ENCODE measurements at places on chromosomes 13 and 19. TPM values are rescaled to one million over a fixed set of nuclear protein-coding genes. Genes with fewer than 3 reads are reported as not detected.

Gene ZNF552
- 13.1 TPM for total RNA-seq

Gene RDH8
- not detected for total RNA-seq

DNA sequence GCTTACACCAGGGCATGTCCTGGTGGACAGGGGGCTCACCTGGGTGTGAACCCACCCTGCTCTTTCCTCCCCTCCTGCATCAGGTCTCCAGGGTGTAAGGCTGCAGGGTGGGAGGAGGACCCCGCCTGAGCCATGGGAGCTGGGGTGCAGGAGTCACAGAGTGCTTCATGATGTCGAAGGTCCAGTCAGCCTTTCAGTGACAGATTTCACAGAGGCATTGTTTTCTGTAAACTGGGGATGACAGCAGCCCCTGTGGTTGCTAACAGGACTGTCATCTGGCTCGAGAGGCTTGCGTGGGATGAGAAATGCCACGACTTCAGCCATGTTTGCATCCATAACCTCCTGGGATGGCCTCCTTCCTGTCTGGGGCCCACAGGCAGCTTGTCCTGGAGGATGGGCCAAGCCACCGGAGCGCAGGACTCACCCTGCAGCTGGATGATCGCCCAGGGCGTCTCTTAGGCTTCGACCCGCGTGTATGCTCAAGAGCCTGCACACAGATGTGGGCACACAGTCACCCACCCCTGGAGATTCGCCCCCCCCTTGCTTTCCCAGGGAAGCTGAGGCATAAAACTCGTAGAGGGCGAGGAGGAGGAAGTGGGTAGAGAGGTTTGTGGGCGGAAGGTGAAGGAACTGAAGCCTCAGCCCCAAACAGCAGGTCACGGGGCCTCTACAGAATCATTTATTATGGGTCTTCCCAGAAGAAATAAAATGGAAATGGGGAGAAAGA, 4.9 kb downstream of the NANOS3 start:
- DNase-seq: no peak
- H3K27me3 ChIP-seq: peaks cover 21% of the 10 kb centered on the region
- H3K27ac ChIP-seq: peak overlapping the region; percentile 82
- H3K36me3 ChIP-seq: no peaks in the 10 kb centered on the region

DNA sequence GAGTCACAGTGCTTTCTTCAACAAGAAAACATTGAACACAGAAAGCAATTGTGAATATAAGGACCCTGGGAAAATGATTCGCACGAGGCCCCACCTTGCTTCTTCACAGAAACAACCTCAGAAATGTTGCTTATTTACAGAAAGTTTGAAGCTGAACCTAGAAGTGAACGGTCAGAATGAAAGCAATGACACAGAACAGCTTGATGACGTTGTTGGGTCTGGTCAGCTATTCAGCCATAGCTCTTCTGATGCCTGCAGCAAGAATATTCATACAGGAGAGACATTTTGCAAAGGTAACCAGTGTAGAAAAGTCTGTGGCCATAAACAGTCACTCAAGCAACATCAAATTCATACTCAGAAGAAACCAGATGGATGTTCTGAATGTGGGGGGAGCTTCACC, 15.7 kb downstream of the ZNF175 start:
- peaks cover 68% of the 10 kb centered on the region for H3K36me3 ChIP-seq
- no peaks in the 10 kb centered on the region for H3K4me1 ChIP-seq
- no peak overlapping the region for H3K27ac ChIP-seq
- peaks cover 4% of the 10 kb centered on the region for H3K27me3 ChIP-seq
- no peak for DNase-seq
- H3K4me3 ChIP-seq: no peak overlapping the region

Gene CYP4F2
- 1.2 TPM for total RNA-seq

DNA sequence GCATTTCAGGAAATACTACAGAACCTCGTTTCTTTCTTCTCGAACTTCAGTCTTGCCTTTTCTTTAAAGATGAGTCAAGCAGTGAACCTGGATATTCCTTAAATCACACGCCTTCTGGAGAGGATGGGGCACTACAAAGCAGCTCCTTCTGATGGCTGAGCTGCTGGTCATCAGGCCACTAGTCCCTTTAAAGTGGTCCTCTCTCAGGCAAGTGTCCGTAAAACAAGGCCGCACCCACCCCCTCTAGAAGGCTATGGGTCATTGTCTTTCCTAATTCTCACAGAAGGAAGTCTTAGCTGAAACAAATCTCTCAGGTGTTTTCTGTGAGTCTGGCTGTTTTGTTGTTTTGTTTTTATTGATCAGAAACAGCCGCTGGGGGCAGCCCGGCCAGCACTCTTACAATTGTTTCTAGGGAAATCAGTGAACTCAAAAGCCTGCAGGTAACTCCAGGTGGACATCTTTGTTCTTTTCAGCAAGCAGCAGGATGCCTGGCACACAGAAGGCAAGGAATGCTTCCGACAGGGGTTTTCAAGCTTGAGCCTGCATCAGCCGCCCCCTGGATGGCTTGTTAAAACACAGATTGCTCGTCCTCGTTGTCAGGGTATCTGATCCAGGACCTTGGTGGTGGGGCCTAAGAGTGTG, 45.4 kb downstream of the MBNL2 start:
- peak overlapping the region; percentile 33 for H3K4me3 ChIP-seq
- peak overlapping the region; percentile 94 for H3K27ac ChIP-seq
- no peaks in the 10 kb centered on the region for H3K27me3 ChIP-seq

DNA sequence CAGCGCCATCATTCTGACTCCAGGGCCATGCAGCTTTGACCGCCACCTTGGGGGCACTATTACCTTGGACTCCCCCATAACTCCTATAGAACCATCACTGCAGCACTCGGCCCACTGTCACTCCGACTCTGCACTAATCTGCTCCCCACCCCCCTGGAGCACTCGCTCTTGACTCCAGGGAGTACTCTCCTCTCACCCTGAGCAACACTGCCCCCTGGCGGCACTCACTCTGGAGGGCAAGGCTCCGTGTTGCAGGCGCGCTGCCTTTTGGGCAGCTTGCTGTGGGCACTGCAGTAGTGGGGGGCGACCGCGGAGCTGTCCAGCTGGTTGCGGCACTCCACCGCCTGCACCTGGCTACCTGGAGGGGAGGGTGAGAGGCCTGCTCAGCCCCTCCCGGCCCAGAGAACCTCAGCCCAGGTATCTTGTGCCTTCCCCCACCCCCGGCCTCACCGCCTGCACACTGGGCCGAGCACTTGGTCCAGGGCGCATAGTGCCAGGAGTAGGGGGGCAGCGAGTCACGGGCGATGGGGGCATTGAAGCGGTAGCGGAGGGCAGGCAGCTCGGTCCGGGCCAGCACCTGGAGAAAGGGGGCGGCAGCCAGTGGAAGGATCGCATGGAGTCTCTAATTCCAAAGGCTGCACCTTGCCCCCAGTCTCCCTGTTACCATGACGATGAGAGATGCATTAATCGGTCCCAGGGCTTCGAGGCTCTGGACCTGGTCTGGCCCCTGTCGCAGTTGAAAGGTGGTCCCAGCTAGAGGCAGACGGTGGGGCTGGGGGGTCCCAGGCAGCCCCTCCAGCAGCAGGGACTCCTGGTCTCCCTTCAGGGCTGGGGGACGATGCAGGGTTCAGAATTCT, 8.9 kb upstream of the MYO1F start:
- H3K4me1 ChIP-seq: peaks cover 4% of the 10 kb centered on the region
- H3K4me3 ChIP-seq: no peak overlapping the region
- DNase-seq: peak; percentile 99
- H3K36me3 ChIP-seq: no peaks in the 10 kb centered on the region
- peaks cover 29% of the 10 kb centered on the region for H3K27me3 ChIP-seq

- no peaks in the 10 kb centered on the region for H3K36me3 ChIP-seq
- no peaks in the 10 kb centered on the region for H3K27me3 ChIP-seq
- DNase-seq: no peak
- H3K4me3 ChIP-seq: no peak overlapping the region
- H3K4me1 ChIP-seq: peaks cover 9% of the 10 kb centered on the region
Observed at GRCh38 chr13:60242043-60242595, 78.4 kb upstream of the DIAPH3 start.

Gene KLF5
- total RNA-seq: 2.4 TPM

Gene PSG2
- total RNA-seq: not detected

GRCh38 chr13:48680756-48681392, 27.1 kb downstream of the CYSLTR2 start:
- H3K4me1 ChIP-seq: peaks cover 8% of the 10 kb centered on the region
- peaks cover 12% of the 10 kb centered on the region for H3K27me3 ChIP-seq
- no peak for DNase-seq
- no peak overlapping the region for H3K4me3 ChIP-seq
- H3K27ac ChIP-seq: no peak overlapping the region
- 0 out of 2 replicates have a peak, but pooled peaks cover 2% of the 10 kb centered on the region for H3K36me3 ChIP-seq

DNA sequence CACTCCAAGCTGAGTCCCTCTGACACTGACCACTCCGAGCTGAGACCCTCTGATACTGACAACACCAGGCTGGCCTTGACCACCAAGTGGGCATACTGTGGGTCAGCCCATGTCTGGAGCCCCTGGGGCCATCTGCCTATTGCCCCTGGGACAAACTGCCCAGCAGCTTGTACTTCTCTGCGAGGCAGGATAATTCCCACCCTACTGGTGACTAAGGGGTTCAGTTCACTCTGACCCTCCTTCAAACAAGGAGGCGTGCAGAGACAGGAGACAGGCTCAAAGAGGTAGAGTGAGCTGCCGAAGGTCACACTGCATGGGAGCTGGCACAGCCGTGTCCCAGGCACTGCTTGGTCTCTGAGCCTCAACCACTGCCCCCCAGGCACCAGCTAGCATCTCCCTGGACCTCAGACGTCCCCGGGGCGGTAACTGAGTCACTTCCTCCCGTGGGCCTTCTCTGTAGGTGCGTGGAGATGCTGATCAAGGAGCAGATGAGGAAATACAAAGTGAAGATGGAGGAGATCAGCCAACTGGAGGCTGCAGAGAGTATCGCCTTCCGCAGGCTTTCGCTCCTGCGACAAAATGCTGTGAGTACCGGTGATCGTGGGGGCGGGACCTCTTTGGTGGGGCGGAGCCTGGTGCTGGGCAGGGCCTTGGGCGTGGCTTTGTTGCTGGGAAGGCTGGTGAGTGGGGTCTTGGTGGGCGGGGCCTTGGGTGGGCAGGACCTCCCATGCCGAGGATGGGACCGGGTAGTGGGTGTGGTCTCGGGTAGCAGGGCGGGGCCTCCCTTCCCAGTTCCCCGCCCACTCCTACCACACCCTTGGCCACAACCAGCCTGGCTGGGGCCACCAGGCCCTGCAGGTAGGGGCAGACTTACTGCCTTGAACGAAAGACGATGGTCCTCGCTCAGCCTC, 5.8 kb upstream of the USE1 start:
- peak overlapping the region; percentile 40 for H3K4me3 ChIP-seq
- H3K4me1 ChIP-seq: peaks cover 13% of the 10 kb centered on the region
- DNase-seq: peak; percentile 100
- peaks cover 17% of the 10 kb centered on the region for H3K36me3 ChIP-seq
- H3K27ac ChIP-seq: peak overlapping the region; percentile 95

Gene PRRG2
- 5.9 TPM for total RNA-seq

DNA sequence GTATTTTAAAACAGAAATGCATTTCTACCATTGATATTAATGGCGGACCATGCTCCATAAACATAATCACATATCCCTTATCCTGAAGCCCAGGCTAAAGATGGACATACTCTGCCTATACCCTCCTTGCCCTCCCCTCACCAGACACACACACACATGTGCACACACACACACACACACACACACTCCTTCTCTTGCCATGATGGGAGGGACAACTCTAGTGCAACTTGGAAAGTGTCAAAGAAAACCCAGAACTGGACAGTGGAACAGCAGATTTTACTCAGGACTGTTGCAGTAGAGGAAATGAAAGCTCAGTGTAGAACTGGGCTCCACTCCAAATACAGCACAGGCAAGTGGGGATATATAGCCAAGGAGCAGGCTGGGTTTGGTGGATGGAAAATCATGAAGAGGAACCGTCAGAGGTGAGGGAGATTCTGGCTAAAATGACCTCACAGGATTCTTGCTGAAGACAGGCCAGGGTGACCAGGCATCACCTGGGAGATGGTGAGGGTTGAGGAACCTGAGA, 40.8 kb downstream of the TNFRSF19 start:
- H3K36me3 ChIP-seq: no peaks in the 10 kb centered on the region
- DNase-seq: no peak
- no peak overlapping the region for H3K4me3 ChIP-seq
- H3K27ac ChIP-seq: no peak overlapping the region
- peaks cover 34% of the 10 kb centered on the region for H3K4me1 ChIP-seq

DNA sequence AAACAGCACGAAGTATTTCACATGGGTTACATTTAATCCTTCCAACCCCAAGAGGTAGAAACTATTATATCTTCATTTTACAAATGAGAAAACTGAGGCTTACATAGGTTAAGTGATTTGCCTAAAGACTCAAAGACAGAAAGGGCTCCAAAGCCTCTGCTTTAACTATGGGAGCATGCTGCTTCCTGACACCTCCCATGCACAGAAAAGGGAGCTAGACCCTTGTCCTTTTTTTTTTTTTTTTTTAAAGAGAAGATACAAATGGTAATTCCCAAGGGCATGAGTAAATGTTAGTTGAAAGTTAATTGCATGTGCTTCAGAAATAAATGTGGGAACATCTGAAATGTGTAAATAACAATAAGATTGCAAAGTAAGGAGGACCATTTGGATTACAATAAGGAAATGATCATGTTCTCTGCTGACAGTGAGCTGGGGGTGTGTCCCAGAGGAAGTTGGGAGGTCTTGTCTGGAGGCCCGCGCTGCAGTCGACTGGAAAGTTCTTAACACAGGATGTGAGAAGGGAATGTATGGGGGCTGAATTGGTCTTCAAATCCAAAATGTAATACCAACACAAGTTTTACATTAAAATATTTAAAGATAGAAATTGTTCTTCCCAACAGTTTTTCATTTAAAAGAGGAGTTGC, 500.3 kb downstream of the KLF12 start:
- no peak for DNase-seq
- peaks cover 65% of the 10 kb centered on the region for H3K27me3 ChIP-seq
- no peak overlapping the region for H3K4me3 ChIP-seq

- H3K4me1 ChIP-seq: peaks cover under 1% of the 10 kb centered on the region
- no peak overlapping the region for H3K27ac ChIP-seq
- DNase-seq: no peak
- no peaks in the 10 kb centered on the region for H3K27me3 ChIP-seq
Observed at GRCh38 chr13:82740442-82740841, 1141.8 kb downstream of the SLITRK1 start.

DNA sequence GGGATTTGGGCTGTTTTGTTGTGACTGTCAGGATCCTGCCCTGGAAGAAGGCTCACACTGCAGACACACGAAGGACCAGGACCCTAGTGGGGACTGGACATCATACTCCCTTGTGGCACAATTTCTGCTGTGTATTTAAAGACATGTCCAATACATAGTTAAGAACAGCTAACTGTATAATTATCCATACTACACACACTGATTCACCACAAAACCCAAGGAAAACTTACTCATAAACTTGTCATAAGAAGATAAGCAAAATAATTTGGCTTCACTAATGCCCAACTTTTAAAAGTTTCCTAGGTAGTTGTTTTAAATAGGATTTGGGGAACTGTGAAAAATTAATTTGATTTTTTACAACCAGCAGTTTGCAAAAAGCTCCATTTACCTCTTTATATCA, 46.1 kb downstream of the LATS2 start:
- peaks cover 3% of the 10 kb centered on the region for H3K36me3 ChIP-seq
- H3K4me1 ChIP-seq: peaks cover 35% of the 10 kb centered on the region
- H3K27ac ChIP-seq: no peak overlapping the region
- H3K27me3 ChIP-seq: no peaks in the 10 kb centered on the region

- no peak for DNase-seq
- H3K36me3 ChIP-seq: peaks cover under 1% of the 10 kb centered on the region
- H3K4me1 ChIP-seq: no peaks in the 10 kb centered on the region
- no peak overlapping the region for H3K27ac ChIP-seq
- no peak overlapping the region for H3K4me3 ChIP-seq
Observed at GRCh38 chr13:29039212-29039611, 219.1 kb downstream of the MTUS2 start.

Gene HMGB1
- 611 TPM for total RNA-seq

All from WTC11 (cell line).